ENCODE measurements at places on chromosomes 6 and 20. TPM values are rescaled to one million over a fixed set of nuclear protein-coding genes. Genes with fewer than 3 reads are reported as not detected.

CDSN gene
- total RNA-seq, result not detected

ABHD16B gene
- not detected for total RNA-seq

CAPN11 gene
- 2.5 TPM for total RNA-seq

MCHR2 gene
- total RNA-seq, result not detected

All from activated CD4-positive, alpha-beta T cell treated with anti-CD3 and anti-CD28 coated beads, Interleukin-2, amount 10 ng/mL, durations not matched to agents 7 days and 5 days (primary cell).